ENCODE measurements at places on chromosomes 7 and 10.

DNA sequence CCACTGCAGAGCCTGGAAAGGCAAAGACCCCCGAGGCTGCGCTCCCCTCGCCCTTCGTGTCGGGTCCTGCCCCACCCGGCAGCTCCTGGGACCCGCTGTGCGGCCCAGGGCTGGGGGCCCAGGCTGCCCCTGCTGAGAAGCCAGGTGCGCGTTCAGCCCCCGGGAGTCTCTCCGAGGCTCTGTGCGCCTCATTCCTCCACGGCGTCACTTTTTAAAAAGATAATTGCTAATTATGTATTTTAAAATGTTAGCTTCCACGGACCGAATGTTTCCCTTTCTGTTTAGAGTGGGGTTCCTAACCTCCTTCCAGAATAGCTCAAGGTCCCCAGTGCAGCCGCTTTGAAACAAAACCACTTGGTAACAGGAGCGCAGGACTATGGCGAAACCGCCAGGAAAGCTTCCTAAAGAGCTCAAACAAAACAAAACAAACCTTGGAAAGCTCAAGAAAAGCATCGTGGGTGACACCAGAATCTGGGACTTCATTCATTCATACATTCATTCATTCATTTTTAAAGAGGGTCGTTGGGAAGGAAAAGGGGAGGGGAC is 45.6 kb downstream of the PDIA4 start:
- no peak for DNase-seq

GRCh38 chr7:17123020-17123419 is 175.4 kb upstream of the AHR start:
- peak; percentile 47 for DNase-seq

DNA sequence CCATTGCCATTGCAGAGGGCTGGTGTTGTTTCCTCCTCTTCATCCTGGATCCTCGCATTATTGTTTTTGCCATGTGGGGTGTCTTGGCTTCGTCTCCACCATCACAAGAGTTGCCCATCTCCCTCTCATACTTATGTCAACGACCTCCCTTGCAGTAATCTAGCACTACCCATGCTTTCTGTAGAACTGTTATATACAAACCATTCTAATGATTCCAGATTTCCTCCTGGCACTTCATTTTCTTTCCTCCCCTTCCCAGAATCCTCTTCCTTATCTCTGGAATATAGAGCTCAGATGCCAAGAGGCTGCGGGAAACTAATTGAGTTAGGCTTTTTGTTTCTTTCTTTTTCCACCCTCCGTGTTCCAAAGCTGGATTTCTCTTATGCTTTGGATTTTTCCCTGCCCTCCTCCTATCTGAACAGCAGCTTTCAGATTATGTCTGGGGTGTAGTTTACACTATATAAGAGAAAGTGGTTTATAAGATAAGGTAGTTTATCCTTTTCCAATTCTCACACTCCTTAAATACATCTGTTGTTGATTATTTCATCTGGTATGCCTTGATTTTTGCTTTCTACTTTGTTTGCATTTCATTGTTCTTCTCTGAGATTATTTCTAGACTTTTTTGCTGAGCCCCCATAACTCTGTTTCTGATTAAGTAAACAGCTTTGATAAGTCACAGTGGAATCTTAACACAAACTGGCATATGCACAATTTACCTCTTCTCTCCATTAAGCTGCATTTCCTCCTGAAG is 264.1 kb downstream of the BICC1 start:
- DNase-seq: no peak

- no peak for DNase-seq
These were observed 36.4 kb downstream of the RBM33 start for GRCh38 chr7:155680864-155681263.

DNA sequence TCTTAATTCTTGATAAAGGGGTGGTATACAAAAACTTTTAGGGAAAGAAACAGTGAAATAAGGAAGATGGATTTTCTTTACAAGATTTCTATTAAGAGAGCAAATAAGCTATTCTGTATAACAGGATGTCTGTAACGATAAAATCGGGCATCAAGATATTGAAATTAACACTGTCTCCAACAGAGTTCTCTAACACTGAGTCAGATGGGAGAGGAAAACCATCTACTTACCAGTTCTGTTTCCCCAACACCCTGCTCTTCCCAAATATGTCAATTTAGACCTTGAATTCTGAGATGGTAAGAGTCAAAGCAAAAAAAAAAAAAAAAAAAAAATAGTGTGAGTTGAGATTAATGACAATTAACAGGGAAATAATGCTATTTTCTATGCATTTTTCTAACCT is 23.0 kb downstream of the SMURF1 start:
- DNase-seq: no peak

- no peak for DNase-seq
These were observed 49.8 kb upstream of the LEP start for GRCh38 chr7:128191136-128191844.

DNA sequence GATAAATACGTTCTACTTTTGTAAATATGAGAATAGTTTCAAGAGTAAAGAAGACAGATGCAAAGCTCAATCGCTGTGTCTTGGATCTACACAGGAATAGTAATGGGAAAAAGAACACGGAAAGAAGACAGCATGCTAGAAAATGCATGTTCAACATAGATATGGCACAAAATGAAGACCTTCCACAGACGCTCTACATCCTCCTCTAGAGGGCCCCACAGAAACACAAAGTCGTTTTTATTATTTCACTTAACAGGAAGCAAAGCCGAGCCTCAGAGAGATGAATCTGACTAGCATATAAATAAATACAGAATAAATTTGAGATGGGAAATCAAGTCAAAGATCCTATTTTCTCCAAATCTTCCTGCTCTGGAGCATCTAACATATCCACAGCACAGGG is 292.6 kb downstream of the PARD3 start:
- DNase-seq: no peak

- no peak for DNase-seq
These were observed 30.4 kb downstream of the LAMB4 start for GRCh38 chr7:108099713-108100112.

DNA sequence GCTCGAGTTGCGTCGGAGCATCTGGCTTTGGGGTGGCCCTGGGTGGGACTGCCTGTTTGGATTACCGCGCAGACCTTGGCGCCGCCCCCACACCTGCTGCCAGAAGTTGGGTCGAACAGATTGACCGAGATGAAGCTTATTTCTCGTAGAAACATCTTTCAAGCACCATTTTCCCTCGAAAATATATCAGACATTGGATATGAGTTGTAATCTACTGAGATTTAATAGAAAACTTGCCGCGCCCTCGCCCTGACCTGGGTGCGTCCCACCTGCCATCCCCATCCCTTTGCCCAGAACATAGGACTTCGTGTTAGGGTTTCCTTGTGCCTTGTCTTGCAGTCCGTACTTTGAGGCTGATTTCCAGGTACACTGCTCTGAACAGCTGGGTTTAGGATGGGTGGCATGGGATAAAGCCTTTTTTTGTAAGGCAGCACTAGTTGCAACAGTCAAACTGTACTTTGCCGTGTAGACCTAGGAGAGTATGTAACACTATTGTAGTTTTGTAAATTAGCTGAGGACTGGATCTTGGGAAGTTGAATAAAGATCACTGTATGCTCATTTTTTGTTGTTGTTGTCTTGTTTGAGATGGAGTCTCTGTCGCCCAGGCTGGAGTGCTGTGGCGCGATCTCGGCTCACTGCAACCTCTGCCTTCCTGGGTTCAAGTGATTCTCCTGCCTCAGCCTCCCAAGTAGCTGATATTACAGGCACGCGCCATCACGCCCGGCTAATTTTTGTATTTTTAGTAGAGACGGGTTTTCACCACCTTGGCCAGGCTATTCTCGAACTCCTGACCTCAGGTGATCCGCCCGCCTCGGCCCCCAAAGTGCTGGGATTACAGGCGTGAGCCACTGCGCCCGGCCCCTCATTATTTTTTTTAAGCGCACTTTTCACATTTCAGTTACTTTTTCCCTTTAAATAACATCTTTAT is 978 bp downstream of the OGDH start:
- no peak for DNase-seq

GRCh38 chr7:109864230-109864629 is 1226.7 kb upstream of the LRRN3 start:
- DNase-seq: no peak

DNA sequence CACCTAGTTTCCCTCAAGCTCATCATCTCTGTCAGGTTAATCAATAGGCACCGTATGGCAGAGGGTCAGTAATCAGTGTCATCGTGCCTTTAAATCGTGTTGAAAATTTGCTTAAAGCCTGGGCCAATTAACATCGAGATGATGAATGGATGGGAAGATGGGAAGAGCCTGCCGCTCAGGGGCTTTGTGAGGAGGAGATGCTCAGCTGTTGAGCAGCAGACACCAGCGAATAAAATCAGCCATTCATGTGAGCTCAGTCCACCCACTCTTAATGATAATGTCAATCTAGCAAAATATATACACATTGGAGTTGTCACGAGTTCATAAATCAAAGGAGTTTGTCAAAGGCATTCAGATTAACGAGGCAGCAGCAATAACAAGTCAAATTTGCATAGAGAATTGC is 97.7 kb downstream of the BTRC start:
- no peak for DNase-seq

DNA sequence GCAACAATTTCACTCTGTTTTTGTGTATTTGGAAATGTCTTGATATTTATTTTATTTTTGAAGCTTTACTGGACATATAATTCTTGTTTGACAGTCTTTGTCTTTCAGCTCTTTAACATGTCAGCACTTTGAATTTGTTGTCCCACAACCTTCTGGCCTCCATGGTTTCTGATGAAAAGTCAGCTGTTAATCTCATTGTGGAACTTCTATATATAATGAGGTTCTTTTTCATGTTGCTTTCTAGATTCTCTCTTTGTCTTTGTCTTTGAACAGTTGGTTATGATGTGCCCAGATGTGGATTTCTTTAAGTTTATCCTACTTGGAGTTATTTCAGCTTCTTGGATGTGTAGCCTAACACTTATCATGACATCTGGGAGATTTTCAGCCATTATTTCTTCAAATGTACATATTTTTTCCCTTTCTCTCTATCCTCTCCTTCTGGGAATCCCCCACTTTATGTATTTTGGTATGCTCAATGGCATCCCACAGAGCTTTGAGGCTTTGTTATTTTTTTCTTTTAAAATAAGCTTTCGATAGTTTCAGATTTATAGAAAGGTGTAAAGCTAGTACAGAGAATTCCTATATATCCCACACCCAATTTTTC is 9.5 kb upstream of the LMTK2 start:
- no peak for DNase-seq

- no peak for DNase-seq
These were observed 33.3 kb downstream of the LBX1 start for GRCh38 chr10:101195921-101196320.

- DNase-seq: no peak
These were observed 3.1 kb upstream of the ADAM12 start for GRCh38 chr10:126391192-126391885.

- DNase-seq: no peak
These were observed 8.0 kb upstream of the CELF2 start for GRCh38 chr10:11009471-11010308.

GRCh38 chr10:59240582-59241183 is 64.2 kb downstream of the PHYHIPL start:
- DNase-seq: no peak

GRCh38 chr7:132825222-132825621 is 249.0 kb upstream of the PLXNA4 start:
- no peak for DNase-seq

DNA sequence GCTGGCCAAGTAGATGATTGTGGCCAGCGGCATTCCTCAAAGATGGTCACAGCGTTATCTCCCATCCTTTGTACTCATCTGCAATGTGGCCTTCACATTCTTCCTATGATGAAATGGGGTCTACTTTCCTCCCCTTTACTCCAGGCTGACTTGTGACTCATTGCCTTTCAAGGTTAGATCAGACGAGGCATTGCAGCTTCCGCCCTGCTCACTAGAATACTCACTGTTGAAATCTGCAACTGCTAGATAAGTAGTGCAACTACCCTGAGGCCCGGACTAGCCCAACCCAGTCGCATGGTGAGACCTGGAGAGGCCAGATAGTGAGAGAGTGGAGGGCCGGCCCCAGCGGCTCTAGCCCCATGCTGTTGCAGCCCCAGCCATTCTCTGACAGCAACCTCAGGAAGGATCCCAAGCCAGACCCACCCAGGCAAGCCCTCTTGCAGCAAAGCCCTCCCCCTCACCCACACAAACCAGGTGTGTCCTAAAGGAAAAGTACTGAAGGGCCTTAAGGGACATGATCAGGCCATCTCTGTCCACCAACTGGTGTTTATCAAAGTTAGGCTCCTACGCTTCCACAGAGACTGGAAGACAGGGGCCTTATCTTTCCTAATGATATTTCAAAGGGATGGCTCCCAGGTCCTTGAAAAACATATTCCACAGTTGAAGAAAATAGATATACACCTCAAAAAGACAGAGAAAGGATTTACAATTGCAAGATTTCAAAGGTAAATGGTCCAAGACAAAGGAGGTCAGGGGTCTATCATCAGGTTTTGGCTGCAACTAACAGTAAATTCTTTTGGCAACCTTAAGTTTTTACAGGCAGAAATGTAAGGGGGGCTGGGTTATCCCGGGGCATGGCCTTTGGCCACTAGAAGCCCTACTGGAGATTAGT is 107.2 kb upstream of the TRIM24 start:
- no peak for DNase-seq

- no peak for DNase-seq
These were observed 23.9 kb downstream of the RNF133 start for GRCh38 chr7:122675011-122675410.

DNA sequence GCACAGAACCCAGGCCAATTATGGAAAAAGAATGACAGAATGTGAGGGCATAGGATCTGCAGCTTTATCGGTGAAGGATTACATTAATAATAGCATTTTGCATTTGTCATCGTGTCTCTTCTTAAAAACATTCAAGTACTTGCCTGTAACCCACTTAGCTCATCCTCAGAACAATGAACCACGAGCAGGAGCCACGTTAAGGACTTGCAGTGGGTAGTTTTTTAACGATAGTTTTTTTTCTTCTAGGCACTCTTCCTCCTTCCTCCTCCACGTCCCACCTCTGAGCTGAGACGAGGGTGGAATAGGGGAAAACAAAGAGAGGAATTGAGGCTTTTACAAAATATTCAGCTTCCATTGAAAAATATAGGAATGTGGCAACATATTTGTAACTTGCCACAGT is 27.1 kb downstream of the CDHR3 start:
- DNase-seq: no peak

- DNase-seq: no peak
These were observed 138.0 kb upstream of the MTPN start for GRCh38 chr7:136114966-136115762.

GRCh38 chr7:141562972-141563371 is 11.8 kb downstream of the AGK start:
- no peak for DNase-seq

- peak; percentile 61 for DNase-seq
These were observed at the start of gene DCLRE1C for GRCh38 chr10:14954001-14954770. TSS of gene DCLRE1C (minus strand) at chr10:14954096. CDS start at chr10:14954010, 86 bp downstream.

Data from HS-27A (cell line).